Fibroblast of mammary gland (primary cell): ENCODE measurements at places on chromosomes 12 and 14.

DNA sequence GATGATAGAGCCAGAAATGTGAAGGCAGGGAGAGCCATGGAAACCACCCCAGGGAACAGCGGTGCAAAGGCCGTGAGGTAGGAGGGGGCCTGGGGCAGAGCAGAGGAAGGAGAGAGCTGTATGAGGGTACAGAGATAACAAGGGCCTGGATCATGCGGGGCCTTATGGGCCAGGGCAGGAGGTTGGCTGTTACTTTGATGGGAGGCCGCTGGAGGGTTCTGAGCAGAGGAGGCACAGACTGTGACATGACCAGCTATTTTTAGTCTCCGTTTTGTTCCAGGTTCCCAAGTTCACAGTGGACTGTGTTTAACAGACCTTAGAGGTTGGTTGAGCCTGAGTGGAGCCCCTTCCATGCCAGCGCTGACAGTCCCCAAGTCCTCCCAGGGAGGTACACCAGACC, 118.6 kb downstream of the GCH1 start:
- DNase-seq = no peak

GRCh38 chr12:49335955-49336644, 888 bp downstream of the C1QL4 start:
- no peak for DNase-seq

GRCh38 chr12:131607658-131608447, 103.0 kb upstream of the SFSWAP start:
- no peak for DNase-seq

GRCh38 chr12:14148489-14149270, 167.3 kb upstream of the GRIN2B start:
- no peak for DNase-seq

- DNase-seq = peak; percentile 98
Measured at GRCh38 chr12:127810041-127810440, 456.9 kb upstream of the TMEM132C start.

DNA sequence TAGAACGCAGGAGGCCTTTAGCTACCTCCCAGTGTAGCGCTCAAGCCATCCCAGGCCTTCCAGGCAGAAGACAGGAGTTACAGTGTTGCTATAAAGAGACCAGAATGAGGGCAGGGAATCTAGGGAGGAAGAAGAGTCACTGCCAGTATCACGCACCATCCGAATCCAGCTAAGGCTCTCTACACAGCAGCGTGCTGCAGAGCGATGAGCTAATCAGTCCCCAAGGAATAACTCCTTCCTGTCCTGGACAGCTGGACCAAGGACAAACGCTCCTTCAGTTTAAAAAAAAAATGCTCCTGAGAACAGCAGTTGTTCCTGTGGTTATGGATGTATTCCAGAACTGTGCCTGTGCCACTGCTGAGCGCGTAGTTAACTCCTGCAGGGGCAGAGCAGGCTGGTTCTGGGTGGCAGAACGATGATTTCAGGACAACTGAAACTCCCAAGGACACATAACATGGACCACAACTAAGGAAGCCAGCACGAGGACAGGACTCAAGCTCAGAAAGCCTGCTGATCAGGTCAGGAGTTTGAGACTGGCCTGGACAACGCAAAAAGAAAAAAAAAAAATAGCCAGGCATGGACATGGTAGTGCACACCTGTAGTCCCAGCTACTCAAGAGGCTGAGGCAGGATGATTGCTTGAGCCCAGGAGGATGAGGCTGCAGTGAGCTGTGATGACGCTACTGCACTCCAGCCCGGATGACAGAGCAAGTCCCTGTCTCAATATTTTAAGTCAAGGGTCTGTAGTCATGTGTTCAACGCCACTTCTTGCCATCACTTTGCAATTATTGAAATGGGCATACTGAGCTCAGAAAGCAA, 2.6 kb downstream of the IFFO1 start:
- peak; percentile 94 for DNase-seq
